Amniotic epithelial cell (primary cell): ENCODE measurements at places on chromosomes 16 and 17.
A peak's percentile ranks its signal among the peaks of the same experiment; 100 is the strongest.

DNA sequence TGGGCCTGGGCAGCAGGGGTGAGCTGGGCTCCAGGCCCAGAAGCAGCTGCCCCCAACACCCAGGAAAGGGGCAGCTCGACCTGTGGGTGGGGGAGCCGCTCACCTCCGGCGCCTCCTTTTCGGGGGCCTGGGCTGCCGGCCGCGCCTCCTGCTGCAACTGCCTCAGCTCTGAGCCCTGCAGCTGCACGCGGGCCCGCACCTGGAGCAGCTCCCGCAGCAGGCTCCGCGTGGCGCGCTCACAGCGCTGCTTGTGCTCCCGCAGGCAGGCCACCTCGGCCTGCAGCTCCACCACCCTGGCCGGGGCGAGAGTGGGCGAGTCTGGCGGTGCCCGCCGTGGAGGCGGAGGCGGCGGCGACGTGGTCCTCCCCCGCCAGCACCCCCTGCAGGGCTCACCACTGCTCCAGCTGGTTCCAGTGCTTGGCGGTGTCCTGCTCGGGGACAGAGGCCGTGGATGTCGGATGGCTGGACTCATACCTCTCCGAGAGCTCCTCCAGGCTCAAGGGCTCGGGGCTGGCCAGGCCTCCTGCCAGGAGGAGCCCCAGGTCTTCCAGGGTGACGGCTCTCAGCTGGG is 868 bp downstream of the CCDC154 start:
- DNase-seq = no peak

DNA sequence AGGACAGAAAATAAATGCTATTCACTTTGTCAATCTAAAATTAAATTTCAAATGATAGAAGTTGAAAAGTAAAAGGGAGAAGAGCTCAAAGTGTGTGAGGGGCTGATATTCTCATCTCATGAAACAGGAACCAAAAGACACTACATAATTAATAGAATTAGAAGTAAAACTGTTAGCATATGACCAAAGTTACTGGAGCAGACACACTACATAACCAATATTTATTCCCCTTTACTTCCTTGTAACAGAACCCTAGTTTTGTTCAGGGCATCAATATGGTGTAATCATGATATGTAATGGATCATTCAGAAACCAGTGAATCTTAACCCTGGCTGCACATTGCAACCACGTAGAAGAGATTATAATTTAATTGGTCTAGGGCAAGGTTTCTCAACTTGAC is 109.5 kb upstream of the SIAH1 start:
- DNase-seq = no peak

GRCh38 chr17:67386965-67387551 is 10.0 kb downstream of the PITPNC1 start:
- DNase-seq = peak; percentile 21

GRCh38 chr16:35492225-35492624 is 2032.8 kb downstream of the TP53TG3F start:
- no peak for DNase-seq

GRCh38 chr16:68737046-68737729 is at the start of gene CDH1:
Gene CDH1 (plus strand): TSS chr16:68737292. CDS start chr16:68737416, 124 bp downstream.
- no peak for DNase-seq

GRCh38 chr17:35731917-35732805 is 722 bp downstream of the RASL10B start:
- DNase-seq = no peak

DNA sequence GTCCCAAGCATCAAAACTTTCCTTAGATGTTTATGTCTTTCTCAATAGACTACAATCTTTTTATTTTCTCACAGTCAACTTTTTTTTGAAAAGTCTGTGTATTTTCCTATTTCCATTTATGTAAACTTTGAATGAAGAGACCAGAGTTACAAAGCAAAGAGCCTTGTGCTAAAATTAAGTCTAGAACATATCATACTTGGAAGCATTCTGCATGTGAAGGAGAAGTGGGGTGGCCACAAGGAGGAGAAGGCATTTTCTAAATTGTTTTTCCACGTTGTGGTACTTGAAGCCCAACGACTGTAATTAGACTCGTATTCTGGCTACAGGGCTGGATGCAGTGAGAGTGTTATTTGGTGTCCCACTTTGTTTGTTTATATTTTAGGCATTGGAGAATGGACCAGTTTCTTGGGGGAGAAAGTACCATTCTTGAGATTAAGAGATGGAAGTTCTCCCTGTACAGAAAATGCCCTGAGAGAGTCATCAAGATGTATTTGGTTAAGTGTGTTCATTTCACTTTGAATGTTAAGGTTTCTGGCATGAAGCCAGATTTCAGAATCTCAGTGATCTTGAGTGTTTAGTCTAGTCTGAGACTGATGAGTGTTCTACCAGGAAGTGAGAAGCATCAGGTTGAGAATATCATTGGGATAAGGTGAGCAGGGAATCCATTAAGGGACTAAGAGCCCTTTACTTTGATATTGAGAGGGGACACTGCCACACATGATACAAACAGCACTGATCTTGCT is 71.6 kb downstream of the MAP2K6 start:
- DNase-seq = peak; percentile 24
